Esophagus squamous epithelium (tissue), 5 donors: ENCODE measurements at places on chromosomes 1 and 21.

DNA sequence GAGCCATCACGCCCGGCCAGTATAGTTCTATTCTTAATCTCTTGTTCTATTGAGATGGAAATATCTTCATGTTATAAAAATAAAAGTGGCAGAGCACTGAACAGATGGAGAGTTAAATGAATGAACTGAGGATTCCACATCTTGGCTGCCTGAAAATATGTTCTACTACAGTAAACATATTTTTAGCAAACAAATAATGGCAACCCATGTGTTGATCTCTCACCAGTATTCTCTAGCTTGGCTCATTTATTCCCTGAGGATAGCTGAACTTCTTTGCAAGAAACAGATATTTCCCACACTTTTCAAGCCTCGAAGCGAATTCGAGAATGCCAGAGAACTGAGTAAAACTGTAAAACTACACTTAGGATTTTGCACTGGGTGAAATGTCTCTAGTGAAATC is 58.9 kb downstream of the DIRAS3 start:
- DNase-seq, result no peak

GRCh38 chr1:15219280-15220023 is 27.6 kb upstream of the FHAD1 start:
- DNase-seq, result no peak

DNA sequence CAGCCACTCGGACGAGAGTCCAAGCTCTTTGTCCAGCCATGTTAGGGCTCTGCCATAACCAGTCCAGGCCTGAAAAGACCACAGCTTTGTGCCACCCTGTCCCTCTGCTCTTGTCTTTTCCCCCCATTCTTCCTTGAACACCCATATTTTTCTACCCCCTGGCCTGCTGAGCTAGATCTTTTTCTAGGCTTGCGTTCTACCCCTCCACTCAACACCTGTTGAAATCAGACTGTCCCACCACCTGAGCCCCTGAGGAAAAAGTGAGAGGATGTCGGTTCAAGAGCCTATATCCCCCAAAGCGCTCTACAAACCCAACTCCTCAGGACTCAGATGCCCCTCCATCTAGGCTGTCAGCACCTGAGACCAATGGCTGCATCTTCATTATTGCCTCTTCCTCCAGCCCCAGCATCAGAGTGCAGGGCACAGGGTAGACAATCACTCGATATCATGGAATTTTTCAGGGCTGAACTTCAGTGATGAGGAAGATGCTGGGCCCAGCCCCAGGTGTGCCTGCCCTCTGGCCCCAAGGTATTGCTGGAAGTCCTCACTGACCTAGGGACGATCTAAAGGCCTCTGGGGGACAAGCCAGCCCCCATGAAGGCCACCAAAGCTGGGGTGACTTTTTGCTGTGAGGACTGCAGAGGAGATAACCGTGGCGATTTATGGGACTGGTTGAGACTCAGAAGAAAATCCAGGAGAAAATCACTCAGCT is 75.3 kb downstream of the CD247 start:
- no peak for DNase-seq

DNA sequence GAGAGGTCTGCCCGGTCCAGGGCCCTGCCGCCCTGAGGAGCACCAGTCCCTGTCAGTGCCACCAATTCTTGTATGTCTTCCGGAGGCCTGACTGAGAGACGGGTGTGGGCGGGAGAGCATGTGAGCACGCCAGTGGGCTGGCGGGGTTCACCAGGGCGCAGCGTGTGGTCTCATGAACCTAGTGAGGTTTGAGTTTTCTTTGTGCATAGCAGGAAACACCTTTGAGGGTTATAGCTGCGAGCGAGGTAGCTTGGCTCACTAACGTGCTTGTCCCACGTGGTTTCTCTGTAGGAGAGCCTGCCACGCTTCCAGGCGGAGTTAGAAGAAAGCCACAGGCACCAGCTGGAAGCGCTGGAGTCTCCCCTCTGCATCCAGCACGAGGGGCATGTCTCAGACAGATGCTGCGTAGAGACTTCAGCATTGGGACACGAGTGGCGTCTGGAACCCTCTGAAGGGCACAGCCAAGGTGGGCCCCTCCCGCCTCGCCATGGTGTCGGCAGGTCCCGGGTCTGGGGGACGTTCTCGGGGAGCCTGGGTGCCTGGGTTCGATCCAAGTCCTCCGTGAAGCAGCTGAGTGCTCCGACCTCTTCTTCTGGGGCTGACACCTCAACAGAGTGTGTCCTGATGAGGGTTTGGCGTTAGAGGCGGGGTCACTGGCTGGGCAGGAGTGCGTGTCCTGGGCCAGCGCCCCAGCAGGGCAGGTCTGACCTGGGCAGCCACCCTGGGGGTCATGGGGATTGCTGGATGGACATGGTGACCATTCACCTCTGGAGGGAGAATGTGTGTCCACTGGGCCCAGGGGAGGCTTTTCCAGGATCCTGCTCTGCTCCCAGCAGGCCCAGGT is 31.4 kb downstream of the PCNT start:
- no peak for DNase-seq

GRCh38 chr21:32088471-32088870 is 190.4 kb downstream of the MIS18A start:
- no peak for DNase-seq
